Posterior vena cava (tissue), 2 donors: ENCODE measurements at places on chromosomes 6 and 20. TPM values are rescaled to one million over a fixed set of nuclear protein-coding genes. Genes with fewer than 3 reads are reported as not detected.

Gene TREM1
- total RNA-seq: 3.8 TPM

Gene AGPAT4
- 12.8 TPM for total RNA-seq

DNA sequence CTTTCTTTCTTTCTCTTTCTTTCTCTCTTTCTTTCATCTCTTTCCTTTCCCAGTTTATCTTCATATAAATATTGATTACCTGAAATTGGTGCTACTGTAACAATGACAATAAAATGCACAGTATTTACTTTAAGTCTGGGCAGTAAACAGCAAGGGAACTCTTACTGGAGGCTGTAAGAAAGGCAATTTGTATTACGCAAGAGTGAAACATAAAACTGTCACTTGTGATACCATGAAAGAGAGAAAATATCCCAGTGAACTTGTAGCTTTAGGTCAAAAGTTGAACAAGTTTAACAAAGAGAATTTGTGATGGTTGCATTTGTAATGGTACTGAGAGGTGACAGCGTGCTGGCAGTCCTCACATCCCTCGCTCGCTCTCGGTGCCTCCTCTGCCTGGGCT lies 80.0 kb downstream of the EYS start:
- no peak for DNase-seq

DNA sequence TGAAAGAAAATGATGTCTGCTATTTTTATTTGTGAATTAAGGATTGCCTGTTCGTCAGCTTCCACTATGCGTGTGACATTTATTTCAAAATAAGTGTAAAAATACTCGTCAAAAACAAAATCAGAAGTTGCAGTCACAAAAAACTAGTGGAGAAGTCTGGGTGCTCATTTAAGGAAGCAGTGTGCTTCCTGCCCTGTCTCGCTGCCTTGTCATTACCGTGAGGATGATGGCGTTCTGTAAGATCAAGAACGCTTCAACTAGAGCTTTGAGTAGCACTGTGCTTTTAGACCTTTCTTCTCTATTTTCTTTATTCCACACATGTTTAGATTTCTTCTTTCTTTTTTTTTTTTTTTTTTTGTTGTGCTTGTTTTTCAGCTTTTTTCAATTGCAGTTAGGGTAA lies 186.9 kb downstream of the TBC1D7 start:
- no peak for DNase-seq

DNA sequence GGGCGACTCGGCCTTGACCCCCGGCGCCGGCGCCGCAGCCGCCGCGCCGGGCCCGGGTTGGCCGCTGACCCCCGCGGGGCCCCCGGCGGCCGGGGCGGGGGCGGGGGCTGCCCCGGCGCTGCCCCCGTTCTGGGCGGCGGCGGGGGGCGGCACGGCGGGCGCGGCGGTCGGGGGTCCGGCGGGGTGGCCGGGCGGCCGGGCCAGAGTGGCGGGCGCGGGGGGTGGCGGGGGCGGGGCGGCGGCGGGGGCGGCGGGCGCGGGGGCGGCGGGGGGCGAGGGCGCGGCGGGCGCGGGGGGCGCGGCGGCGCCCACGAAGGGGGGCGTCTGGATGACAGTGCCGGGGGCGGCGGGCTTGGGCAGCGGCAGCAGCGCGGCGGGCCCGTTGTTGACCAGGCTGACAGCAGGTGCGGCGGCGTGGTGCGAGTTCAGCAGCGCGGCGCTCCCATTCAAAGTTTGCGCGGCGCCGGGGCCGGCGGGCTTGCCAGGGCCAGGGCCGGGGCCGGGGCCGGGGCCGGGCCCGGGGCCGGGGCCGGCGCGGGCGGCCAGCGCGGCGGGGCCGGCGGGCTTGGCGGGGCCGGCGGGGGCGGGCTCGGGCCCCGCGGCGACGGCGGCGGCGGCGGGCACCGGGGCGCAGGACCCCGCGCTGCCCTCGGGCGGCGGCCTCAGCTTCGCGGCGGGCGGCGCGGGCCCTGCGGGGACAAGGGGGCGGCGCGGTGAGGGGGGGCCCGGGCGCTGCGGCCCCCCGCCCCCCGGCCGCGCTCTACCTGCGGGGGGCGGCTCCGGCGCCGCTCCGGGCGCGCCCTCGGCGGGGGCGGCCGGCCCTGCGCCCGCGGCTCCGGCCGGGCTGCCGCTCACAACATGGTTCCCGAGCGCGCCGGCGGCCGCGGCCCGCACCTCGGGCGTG lies 659 bp downstream of the TAF4 start:
- peak; percentile 83 for DNase-seq
